ENCODE measurements at places on chromosomes 11 and 22.

DNA sequence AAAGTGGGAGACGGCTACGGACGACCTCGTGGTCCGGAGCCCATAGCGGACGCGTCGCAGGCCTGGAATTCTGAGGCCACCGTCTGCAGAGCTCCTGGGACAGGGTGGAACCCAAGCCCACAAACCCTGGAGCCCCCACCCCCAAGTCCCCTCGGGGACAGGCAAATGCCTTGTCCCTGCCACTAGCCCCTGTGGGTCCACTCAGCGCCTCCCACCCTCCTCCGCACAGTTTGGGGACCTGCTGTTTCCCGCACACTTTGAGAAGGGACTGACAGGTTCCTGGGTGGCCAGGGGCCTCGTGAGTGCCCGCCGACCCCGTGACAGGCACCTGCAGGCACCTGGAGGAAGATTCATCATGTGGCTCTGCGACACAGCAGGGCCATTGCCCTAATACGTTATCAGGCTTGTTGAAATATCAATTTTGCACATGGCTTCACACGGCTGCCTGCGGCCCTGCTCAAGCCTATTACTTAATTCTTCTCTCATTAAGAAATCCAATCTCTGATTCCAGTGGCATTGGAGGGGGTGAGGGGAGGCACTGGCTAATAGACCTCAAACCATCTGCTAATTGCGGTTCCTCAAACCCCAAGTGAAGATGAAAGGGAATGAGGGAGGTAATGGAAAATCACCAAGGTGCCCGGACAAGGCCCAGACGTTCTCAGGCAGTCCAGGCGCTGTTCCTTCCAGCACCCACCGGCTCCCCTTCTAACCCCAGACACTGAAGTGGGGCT, 672.5 kb downstream of the BRD1 start:
- no peak for DNase-seq

DNA sequence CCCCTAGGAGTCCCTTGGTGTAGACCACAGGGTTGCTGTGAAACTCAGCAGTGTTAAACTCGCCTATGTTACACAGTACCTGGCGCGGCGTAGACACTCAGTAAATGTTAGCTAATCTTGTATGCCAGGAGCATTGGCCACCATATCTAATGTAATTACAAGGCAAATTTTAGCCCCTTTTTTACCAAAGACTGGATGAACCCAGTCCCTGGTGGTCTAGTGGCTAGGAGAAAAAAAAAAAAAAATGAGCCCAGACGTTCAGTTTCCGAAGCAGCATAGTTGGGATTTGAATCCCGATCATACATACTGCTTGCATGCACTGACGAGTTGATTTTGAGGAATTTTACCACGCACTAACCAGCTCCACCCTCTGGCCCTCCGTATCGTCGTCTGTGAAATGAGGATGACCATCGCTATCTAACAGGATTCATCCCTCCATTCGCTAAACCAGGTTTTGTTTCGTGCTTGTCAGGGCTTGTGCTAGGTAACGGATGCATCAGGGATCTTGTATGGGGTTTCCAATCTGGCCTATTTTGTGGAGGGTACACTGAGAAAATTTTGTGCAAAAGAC, 688 bp downstream of the PTS start:
- DNase-seq = no peak

DNA sequence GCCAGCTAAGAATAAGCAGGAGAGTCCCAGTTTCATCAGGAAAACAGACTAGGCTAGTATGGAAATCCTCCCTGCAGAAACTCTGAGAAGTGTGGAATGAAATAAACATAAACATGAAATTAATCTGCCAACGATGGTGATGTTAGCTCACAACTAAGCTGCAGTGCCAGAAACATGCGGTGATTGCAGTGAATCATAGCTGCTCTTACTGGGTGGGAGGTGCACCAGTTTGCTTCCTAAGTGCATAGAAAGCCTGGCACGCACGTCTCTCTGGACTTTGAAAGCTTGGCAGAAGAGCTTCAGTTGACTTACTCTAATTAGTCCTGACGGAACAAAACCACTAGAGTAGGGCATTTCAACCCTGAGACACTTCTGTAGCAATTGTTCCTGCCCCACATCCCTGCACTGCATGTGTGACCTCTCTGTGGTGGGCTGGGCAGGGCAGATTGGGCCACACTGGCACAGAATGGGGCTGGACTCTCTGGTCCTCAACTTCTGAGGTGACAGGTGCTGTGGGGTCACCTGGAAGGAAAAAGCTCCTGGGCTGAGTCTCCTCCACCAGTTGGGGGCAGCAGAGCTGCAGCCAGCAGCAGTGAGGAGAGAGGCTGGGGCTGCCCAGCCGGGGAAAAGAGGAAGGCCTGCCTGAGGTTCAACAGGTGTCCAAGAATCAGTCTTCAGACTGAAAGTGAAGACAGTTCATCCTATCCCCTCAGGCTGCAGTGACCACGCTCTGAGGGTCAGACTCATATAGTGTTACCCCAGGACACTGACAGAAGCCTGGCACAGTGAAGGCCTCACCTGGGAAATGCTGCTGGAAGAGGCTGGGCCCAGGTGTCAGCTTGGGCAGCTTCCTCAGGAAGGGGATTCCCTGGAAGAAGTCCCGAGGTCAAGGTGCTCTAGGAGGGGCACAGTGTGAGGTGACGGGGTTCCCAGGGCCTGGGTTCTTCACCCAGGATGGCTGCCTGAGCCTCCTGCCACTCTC, 40.5 kb downstream of the GGTLC2 start:
- DNase-seq = no peak

- no peak for DNase-seq
Observed at GRCh38 chr11:122741613-122742300, 86.2 kb downstream of the UBASH3B start.

DNA sequence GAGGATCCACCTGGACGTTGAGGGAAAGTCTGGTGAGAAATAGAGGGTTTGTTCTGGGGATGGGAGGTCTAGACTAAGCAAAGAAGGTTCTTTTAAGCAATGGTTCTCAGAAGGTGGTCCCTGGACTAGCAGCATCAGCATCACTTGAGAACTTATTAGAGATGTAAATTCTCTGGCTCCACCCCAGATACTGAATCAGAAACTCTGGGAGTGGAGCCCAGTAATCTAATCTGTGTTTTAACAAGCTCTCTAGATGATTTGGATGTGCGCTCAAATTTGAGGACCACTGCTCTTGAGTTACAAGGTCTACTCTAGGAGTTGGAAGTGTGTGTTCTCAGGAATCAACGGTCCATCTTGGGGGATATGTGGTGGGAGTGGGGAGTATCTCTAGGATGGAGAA, 3.3 kb upstream of the ABCG4 start:
- no peak for DNase-seq

GRCh38 chr11:133549826-133550225, 17.5 kb upstream of the OPCML start:
- no peak for DNase-seq

GRCh38 chr11:120384476-120384875, 48.3 kb downstream of the ARHGEF12 start:
- DNase-seq = no peak

GRCh38 chr11:70844387-70844786, 408.0 kb downstream of the SHANK2 start:
- no peak for DNase-seq

GRCh38 chr22:46681010-46681409, 57.0 kb downstream of the CERK start:
- no peak for DNase-seq

- no peak for DNase-seq
Observed at GRCh38 chr11:65440831-65441499, 18.4 kb downstream of the NEAT1 start.

GRCh38 chr11:2549876-2550605, 105.2 kb downstream of the KCNQ1 start:
- DNase-seq = no peak

GRCh38 chr22:33894515-33894914, 25.8 kb downstream of the LARGE1 start:
- no peak for DNase-seq

DNA sequence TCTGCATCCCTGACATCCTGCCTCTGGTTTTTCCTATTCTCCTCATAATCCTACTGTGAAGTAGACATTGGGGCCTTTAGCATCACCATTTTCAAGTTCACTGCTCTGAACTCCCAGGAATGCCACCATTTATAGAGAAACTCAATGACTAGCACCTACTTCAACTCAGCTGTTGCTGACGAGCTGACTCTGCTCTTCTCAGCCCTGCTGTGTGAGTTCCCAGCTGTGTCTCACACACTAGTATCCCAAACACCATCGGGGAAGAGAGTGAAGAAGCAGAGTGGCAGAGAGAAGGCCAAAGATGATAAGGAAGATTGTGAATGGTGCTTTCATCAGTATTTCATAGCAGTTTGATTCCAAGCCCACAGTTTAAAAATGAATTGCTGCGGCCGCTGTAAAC, 71.9 kb downstream of the PLEKHA7 start:
- no peak for DNase-seq

DNA sequence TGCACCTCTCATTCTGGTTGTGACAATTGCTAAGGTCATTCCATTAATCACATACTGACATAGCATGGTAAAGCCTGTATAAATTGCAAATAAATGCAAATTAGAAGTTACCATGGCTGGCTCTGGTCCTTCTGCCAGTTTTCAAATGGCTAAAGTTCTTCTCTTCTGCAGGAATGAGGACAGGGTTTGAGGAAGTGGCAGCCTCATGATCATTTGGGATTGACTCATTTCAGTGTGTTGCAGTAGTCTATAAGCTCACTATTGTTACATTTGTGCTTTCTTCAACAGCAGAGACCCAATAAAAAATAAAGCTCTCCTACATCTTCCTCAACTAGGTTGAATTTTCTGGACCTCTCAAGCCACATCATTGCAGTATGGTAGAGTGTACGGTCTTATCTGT, 60.3 kb downstream of the NECTIN1 start:
- DNase-seq = no peak

DNA sequence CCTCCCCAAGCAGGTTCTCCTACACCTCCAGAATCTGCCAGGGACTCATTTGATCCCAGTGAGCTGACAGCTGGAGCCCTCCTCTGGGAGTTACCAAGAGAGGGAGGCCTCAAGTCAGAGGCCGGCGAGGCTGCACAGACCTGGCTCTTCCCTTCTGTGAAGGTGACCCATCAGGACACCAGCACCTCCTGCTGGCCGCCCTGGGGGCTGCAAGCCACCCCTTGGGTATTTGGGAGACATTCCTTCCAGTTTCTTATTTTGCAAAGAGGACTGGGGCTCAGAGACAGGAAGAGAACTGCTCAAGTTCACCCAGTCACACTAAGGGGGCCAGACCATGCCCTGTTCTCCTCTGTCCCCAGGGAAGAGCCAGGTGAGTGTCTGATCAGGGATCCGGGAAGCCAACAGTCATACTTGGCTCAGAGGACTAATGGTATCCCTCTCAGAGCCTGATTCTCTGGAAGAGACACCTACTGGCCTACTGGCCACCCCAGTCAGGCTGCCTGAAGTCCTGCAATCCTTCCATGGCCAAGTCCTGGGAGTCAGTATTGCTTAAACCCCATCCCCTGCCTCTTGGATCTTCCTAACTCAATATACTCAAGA, 40.5 kb upstream of the RIC3 start:
- DNase-seq = no peak

DNA sequence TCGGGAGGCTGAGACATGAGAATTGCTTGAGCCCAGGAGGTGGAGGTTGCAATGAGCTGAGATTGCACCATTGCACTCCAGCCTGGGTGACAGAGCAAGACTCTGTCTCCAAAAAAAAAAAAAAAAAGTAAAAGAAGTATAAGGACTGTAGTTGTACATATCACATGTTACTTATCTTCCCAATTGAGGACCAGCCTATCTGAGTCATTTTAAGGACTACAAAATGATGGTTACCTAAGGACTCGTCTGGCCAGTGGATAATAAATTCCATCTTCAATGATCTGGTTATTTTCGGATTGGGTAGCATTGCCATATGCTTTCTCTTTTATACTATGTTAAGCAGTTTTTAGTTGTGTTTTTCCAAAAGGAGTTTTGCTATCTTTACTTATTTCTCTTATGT, 55.3 kb downstream of the PPFIA1 start:
- DNase-seq = no peak

- DNase-seq = no peak
Observed at GRCh38 chr22:49760630-49761571, 66.8 kb downstream of the BRD1 start.

GRCh38 chr11:105332171-105332570, 192.6 kb upstream of the CARD18 start:
- DNase-seq = no peak

All from DMS79 (cell line).